ENCODE measurements at places on chromosomes 2 and 18.
A peak's percentile ranks its signal among the peaks of the same experiment; 100 is the strongest.

- no peak for DNase-seq
These were observed 41.2 kb upstream of the HS6ST1 start for GRCh38 chr2:128359841-128360240.

- no peak for DNase-seq
These were observed 8.4 kb upstream of the TTR start for GRCh38 chr18:31583185-31583854.

DNA sequence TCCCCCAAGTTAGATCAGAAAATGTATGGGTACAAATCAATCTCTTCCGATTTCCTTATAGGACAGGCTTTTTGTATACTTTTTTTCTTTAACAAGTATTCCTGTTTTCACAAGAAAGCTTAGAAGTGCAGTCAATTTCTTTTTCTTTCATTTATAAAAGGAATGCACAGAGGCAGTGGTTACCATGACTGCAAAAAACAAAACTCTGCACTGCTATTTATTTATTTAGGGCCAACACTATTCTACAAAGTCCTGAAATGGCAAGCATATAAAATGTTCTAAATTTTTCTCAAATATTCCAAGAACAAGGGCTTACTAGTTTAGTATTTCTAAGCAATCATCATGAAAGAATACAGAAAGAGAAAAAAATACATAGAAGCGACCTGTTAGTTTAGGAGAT, 22.2 kb downstream of the ATAD2B start:
- DNase-seq: peak; percentile 76

DNA sequence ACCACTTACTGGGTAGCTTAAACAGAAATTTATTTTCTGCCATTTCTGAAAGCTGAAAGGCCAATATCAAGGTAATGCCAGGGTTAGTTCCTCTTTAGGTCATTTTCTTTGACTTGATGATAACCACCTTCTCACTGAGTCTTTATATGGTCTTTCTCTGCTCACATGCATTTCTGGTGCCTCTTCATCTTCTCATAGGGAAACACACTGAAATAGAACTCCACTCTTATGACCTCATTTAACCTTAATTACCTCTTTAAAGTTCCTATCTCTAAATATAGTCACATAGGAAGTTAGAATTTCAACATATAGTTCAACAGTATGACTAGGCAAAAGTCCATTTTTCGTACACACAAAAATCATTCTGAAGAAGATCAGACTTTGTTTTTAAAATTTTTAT, 616.8 kb upstream of the VRK2 start:
- no peak for DNase-seq

DNA sequence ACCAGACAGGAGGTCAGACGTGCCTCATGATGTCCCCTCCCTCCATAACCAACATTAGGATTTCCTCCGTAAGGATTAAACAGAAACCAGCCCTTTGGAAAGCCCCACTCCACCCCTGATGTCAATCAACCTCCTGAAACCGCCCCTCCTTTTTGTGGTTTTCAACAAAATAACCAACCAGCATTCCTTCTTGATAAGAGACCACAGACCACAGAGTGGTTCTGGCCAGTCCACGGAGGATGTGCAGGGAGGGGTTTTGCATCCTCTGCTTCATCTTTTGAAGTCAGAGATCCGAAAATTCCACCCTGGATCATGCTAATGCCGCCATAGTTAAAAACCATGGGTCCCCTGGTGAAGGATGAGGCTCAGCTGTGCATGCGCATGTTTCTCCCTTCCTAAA, 180.0 kb upstream of the CCDC150 start:
- DNase-seq: peak; percentile 55
